SK-N-SH (cell line): ENCODE measurements at places on chromosomes 1 and 21.
A peak's percentile ranks its signal among the peaks of the same experiment; 100 is the strongest.

DNA sequence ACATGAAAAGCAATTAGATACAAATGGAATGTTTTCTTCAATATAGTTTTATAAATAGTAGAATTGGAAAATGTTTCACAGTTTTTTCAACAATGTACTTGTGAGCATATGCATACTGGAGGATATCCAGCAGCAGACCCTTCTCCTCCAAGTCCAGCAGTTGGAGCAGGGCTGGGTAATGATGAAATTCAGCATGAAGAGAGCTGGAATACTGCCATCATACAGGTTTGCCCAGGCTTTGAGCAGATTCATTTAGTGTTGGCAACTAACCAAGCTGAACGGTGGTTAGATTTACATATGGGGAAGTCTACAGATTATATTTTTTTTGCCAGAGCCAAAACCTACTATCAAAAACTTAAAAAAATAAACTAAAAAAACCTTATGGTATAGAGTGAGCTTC is 38.3 kb downstream of the WDR3 start:
- peak; percentile 2 for DNase-seq

DNA sequence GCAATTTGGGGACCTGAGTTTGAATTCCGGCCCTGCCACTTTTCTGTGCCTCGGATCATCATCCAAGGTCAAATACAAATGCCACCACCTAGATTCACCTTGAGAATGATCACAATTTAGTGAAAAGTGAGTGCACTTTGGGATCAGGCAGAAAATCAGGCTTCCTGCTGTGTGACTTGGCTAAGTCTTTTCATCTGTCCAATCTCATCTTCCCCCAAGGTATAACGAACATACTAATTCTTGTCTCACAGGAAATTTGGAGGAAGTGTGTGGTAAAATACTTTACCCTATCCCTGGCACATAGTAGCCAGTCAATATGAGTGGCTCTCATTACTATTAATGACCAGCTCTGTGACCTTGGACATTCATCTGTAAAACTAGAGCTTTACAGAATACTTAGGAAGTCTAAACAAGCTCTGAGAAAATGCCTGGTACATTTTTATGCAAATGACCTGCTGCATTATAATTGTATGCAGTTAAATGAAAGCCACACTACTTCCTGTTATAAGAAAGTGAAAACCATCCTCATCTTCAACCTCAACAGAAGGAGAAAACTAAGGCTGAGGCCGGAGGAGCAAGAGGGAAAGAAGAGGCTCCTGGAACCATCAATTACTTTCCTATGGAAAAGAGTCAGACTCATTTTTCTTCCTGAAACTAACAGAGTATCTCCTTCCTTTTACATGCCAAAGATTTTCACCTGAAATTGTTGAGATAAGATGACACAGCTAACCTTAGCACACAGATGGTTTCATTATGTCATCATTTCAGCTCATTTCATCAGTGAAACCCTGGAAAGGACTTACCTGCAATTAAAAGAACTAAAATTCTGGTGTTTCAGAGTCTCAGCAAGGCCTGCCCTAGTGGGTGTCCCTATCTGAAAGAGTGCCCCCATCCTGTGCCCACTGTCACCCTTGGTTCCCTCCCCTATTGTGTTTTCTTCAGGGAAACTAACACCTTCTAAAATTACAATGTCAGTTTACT is 32.6 kb upstream of the RGS8 start:
- no peak for DNase-seq

GRCh38 chr1:115865704-115866380 is 24.9 kb upstream of the NHLH2 start:
- DNase-seq, result no peak

DNA sequence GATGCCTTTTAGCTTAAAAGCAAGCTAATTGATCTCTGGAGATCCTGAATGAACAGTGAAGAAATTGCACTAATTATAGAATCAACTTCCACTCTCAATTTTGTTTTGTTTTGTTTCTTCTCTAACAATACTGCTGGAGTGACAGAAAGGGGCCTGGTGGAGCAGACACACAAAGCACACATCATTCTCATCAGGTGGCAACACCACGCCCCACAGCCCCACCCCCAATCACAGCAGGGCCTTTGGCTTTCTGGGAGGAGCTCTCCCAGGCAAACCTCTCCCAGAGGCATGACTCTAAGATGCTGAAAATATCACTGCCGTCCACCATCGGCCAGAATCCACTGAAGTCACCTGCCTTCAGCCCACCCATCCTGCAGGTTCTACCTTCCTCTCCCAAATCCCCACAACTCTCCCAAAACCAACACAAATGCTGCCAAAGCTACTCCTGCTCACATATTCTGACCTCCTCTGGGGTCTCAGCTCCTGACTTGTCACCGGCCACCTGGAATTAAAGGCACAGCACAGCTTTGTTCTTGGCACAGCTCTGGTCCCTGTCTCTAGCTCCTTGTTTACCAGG is 120.7 kb downstream of the GRIK3 start:
- no peak for DNase-seq

- no peak for DNase-seq
These were observed 16.6 kb downstream of the CASZ1 start for GRCh38 chr1:10779841-10780240.

DNA sequence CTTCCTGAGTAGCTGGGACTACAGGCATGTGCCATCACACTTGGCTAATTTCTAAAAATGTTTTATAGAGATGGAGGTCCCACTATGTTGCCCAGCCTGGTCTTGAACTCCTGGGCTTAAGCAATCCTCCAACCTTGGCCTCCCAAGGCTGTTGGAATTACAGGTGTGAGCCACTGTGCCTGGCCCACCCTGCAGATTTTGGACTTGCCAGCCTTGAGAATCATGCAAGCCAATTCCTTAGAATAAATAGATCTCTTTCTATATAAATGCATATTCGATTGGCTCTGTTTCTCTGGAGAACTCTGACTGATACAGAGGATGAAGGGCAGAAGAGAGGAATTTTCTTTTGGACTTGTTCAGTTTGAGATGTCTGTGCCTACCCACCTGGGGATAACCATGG is 6.7 kb downstream of the CLDN14 start:
- DNase-seq, result no peak

DNA sequence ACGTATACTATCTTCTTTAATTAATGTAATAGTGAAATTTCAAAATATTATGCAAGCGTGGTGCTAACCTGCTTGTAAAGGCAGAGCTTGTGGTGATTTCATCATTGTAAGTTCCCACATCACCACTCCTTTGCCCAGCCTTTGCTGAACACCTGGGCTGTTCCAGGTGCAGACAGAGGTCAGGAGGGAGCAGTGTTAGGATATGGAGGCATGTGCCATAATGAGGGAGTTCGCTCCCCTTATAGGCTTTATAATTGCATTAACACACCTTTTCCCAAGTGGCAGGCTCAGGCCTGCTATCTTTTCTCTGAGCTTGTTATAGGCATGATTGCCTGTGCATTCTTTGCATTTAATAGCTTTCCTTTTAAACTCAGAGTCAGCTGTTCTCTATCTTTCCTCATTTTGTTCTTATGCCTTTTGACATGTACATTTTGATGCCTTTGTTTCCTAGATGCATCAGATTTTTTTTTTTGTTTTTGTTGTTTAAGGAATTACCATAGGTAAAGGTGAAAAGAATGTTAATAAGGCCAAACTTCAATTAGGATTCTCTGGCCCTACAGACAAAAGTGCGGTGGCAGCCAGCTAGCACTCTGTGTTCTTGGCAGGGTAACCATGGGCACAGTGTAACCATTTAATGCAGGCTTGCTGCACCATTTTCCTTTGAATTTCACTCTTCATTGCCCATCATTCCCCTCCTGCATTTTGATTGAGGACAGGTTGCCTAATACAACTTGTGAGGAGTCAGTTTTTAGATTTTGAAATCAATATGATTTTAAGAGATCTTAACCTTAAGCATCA is 12.6 kb downstream of the NPL start:
- no peak for DNase-seq

DNA sequence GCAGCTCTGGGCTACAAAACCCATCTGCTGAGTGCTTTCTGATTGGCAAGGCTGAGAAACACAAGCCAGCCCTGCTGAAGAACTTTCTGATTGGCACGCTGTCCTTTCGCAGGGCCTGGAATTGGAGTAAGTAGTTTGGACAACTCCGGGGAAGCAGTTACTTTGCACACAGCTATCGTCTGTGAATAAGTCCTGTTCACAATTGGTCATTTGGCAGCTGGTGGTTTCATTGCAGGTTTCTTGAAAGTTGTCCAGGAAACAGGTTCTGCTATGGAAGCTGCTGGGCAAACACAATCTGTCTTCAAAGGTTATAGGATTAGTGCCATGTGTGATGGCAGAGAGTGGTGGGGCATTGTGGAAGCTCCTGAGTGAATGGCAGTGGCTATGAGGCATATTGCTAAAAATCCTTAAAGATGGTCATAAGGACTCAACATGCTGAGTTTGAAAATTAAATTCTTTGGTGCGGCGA is at the start of gene KRTAP27-1:
TSS of gene KRTAP27-1 (minus strand) at position 419 of the 469 bp plus-strand sequence. CDS start at position 393, 26 bp downstream.
- DNase-seq, result no peak

GRCh38 chr1:114550336-114550735 is 31.1 kb downstream of the BCAS2 start:
- no peak for DNase-seq

DNA sequence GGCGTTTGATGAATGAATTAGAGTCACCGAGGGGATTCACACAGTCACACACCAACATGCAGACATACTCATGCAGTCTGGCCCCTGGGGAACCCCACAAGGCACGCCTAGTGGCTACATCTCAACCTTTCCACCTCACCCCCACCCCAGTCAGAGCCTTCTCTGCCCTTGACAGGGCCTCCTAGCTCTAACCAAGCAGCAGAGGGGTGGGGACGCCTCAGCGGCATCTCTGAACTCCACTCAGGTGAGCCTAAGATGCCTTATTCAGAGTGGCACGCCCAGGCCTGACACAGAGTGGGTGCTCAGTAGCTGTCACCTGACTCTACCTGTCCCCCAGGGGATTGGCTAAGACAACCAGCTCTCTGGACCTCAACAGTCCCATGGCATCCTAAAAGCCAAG is 3.7 kb upstream of the SDC3 start:
- DNase-seq, result no peak

GRCh38 chr21:45891388-45892155 is 90.0 kb upstream of the COL6A1 start:
- DNase-seq, result peak; percentile 67

GRCh38 chr1:28796352-28797211 is 15.4 kb upstream of the OPRD1 start:
- no peak for DNase-seq

- no peak for DNase-seq
These were observed 119.2 kb downstream of the ITSN1 start for GRCh38 chr21:33761441-33762036.

DNA sequence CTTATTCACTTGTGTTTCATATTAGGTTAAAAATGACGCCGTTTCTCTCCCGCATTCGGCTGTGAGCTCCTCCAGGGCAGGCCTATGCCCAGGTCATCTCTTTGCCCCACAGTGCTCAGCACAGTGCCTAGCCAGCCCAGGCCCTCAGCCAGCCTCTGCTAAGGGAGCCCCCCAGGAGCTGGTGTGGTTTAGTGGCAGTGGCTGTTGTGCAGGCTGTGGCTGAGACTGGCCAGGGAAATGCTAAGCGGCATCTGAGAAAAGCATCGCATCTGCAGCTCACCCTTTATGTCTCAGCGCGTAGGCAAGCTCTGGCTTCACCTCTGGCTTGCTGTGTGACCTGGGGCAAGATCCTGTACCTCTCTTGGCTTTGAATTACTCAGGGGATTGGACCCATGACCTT is 275.1 kb downstream of the TRABD2B start:
- DNase-seq, result no peak

GRCh38 chr1:17908945-17909344 is 153.8 kb downstream of the ACTL8 start:
- no peak for DNase-seq

GRCh38 chr21:26736449-26736848 is 108.8 kb downstream of the ADAMTS1 start:
- DNase-seq, result no peak

GRCh38 chr1:35340519-35340918 is 72.0 kb downstream of the ZMYM4 start:
- DNase-seq, result no peak

DNA sequence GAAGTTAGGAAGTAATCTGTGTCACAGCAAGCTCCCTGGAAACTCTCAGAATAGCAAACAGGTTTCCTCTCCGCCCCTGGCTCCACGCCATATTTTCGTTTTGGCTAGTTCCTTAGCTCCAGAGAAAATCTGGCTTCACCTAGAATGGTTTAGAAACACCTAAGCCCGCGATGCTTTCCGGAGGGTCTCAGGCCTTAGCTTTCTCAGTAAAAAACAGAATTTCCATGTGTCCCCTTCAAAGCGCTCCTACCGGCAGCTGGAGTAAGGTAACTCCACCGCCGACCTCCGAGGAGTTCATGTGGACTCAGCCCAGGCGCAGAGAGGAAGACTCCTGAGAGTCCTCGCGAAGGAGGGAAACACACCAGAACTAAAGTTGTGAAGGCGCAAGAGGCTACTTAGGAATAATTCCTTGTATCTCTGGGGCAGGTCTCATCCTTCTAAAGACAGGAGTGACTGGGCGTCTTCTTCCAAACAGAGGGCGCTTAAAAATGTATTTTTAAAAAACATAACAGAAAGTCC is 406 bp downstream of the KIAA0040 start:
- peak; percentile 22 for DNase-seq
